ENCODE measurements at places on chromosomes 16 and 17. TPM values are rescaled to one million over a fixed set of nuclear protein-coding genes. Genes with fewer than 3 reads are reported as not detected.

Gene MARVELD3
- total RNA-seq, result not detected

Gene CCDC40
- total RNA-seq, result not detected

Gene C1QTNF8
- not detected for total RNA-seq

Gene TP53TG3B
- total RNA-seq, result not detected

Gene SYNGR3
- 21.3 TPM for total RNA-seq
